ENCODE measurements at places on chromosomes 2 and 18. TPM values are rescaled to one million over a fixed set of nuclear protein-coding genes. Genes with fewer than 3 reads are reported as not detected.

The MYL1 gene
- total RNA-seq = 0.88 TPM

The UGT1A3 gene
- not detected for total RNA-seq

GRCh38 chr18:46293742-46294181, 189.6 kb downstream of the HAUS1 start:
- H3K27me3 ChIP-seq = no peaks in the 10 kb centered on the region
- H3K27ac ChIP-seq = no peak overlapping the region
- no peak overlapping the region for H3K4me3 ChIP-seq
- H3K4me1 ChIP-seq = no peaks in the 10 kb centered on the region
- DNase-seq = no peak

DNA sequence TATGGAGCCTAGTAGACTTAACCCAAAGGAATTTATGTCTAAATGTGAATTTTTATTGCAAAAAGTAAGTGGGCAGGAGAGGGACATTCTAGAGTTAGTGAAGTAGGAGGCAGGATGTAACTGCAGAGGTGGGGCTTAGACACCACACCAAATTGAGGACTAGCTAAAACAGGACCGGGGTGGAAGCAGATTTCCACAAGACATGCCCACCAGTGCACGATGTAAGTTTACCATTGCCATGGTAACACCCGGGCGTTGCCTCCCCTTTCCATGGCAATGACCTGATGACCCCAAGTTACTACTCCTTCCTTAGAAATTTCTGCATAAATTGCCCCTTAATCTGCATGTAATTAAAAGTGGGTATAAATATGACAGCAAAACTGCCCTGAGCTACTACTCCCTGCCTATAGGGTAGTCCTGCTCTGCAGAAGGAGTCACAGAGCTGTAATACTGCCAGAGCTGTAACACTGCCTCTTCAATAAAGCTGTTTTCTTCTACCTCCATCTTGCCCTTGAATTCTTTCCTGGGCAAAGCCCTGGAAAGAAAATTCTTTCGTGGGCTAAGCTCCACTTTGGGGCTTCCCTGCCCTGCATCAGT, 509.7 kb downstream of the ERBB4 start:
- no peaks in the 10 kb centered on the region for H3K4me1 ChIP-seq
- no peaks in the 10 kb centered on the region for H3K27me3 ChIP-seq
- no peak overlapping the region for H3K4me3 ChIP-seq
- no peaks in the 10 kb centered on the region for H3K36me3 ChIP-seq

DNA sequence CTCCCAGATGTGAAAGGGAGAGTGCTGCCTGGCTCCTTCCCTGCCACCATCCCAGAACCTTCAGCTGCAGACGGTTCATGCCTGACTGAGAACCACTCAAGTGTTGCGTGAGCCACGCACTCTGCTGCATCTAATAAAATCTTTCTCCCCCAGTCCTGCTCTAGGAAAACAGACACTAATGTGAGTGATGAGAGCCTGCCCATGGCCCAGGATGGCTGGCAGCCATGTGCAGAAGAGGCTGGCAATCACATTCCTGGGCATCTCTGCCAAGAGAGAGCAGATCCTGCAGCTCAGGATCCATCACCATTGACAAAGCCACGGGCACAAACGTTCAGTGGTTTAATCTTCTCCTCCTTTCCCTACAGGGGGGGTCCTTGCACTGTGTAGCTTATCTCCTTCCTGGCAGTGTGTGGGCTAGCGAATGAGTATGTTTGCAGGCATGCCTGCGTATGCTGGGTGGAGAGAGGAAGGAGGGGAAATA, 477.5 kb downstream of the SLC4A3 start:
- H3K36me3 ChIP-seq = no peaks in the 10 kb centered on the region
- no peak overlapping the region for H3K27ac ChIP-seq
- H3K4me3 ChIP-seq = no peak overlapping the region
- H3K4me1 ChIP-seq = no peaks in the 10 kb centered on the region

DNA sequence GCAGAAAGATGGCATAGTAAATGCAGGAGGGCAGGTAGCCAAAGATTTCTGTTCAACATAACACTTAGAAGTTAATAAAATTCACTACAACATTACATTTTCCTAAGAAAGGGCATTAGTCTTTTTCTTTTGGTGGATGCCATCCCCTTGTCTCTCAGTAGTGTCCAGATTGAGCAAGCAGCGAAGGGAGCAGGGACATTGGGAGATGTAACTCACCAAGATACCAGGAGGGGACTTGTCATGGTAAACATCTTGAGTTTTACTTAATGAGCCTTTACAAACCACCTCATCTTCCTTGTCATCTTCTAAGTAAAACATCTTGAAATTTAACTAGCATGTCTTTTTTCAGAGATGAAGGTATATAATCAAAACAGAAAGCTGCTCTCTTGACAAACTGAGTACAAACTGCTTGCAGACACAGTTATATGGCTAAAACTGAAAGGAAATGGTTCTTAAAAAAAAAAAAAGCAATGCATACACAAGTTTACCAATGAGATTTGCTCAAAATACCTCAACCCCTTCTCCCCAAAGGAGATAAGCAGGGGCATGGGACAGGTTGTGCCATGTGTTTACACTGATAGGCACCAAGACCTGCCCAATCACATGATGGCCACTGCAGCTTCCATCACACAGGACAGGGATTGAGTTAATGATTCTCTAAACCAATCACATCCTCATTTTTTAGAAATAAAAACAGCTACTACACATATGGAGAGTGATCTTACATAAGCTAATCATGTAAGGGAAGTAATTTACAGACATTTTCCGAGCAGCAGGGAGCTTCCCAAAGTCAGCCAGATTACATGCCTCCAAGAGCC, 30.3 kb downstream of the LPIN2 start:
- no peak overlapping the region for H3K4me3 ChIP-seq
- DNase-seq = no peak
- H3K4me1 ChIP-seq = peaks cover 11% of the 10 kb centered on the region

DNA sequence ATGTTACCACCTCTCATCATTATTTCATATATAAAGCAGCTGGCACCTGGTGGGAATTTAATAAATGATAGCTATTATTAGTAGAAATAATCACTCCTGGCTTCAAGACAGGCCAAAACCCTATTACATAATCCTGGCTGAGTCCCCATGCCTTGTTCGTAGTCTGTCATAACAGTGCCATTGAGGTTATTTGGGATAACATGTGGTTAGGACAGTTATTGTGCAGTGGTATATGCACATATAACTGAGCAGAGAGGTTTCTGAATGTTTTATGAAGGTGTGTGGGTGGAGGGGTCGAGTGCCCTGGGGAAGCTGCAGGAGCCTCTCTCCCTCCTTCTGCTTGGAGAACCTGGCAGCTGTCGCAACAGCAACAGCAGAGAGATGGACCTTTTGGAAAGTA, 162.4 kb upstream of the NABP1 start:
- H3K27ac ChIP-seq = no peak overlapping the region
- no peak overlapping the region for H3K4me3 ChIP-seq
- DNase-seq = no peak
- H3K27me3 ChIP-seq = no peaks in the 10 kb centered on the region
- no peaks in the 10 kb centered on the region for H3K4me1 ChIP-seq
- H3K36me3 ChIP-seq = no peaks in the 10 kb centered on the region

DNA sequence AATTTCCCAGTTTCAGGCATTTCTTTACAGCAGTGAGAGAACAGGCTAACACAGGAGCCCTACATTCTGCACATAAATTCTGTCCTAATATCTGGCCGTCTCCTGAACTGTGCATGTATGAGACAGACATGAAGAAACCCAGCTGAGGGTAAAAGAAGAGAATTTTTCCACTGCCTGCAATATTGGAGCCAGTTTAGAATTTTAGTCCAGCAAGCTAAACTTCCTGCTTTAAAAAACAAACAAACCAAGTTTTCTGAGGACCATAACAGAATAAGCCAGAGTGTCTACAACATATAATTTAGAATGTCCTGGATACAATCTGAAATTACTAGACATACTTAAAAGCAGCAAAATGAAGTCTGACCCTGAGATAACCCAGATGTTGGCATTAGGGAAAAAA, 215.1 kb upstream of the KLHL29 start:
- DNase-seq = no peak
- no peaks in the 10 kb centered on the region for H3K27me3 ChIP-seq
- no peaks in the 10 kb centered on the region for H3K36me3 ChIP-seq
- no peaks in the 10 kb centered on the region for H3K4me1 ChIP-seq

DNA sequence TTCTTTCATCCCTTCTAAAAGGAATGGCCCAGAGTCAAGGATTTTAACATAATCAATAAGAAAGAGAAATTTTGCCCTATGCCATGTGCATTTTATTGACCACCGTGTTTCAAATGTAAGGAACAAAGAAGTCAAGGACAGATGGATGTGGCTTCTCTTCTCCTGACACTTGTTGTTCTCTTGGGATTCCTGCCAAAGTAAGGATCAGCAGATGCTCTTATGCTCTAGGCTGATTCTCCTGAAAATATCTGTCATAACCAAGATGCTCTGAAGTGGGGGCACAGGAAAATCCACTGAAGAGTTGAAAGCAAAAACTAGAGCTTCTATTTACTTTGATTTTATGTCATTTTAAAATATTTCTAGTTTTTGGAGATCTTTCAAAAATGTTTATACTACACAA, 72.9 kb upstream of the SYT4 start:
- no peaks in the 10 kb centered on the region for H3K4me1 ChIP-seq
- no peak overlapping the region for H3K27ac ChIP-seq
- no peak for DNase-seq
- H3K27me3 ChIP-seq = no peaks in the 10 kb centered on the region
- no peak overlapping the region for H3K4me3 ChIP-seq

DNA sequence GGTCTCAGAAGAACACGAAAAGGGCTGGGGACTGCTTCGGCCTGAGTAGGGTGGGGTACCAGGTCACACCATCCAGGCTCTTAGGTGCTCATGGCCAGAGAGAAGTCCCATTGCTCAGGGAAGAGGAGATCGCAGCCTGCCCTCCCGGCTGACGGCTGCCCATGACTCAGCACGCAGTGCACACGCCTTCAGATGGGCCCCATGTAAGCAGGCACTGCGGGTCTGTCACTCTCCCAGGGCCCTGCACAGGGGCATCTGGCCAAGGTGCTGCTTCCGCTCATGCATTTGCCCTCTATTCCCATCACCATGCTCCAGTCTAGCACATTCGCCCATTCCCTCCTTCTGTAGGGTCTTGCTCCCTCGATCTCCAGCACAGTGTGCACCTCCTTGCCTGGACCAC, 34.7 kb downstream of the SFXN5 start:
- H3K27me3 ChIP-seq = no peaks in the 10 kb centered on the region
- H3K4me1 ChIP-seq = no peaks in the 10 kb centered on the region
- H3K4me3 ChIP-seq = no peak overlapping the region
- DNase-seq = no peak
- no peaks in the 10 kb centered on the region for H3K36me3 ChIP-seq

DNA sequence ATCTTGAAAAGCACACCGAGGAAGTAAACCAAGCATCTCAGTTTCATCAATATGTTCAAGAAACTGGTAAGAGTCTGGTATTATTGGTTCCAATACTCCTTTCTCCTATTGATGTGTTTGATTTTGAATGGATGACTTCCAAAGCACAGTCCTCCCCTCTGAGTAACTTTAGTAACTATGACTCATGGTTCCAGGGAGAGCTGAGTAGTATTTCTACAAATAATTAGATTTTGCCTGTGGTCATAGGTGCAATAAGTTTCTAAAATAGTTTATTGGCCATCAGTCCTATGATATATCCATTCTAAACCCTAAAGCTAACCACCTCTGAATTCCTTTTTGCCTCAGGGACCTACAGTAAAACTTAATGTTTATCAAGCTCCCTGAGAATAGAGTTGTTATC, 352.4 kb downstream of the XIRP2 start:
- no peaks in the 10 kb centered on the region for H3K27me3 ChIP-seq
- H3K36me3 ChIP-seq = no peaks in the 10 kb centered on the region
- no peak for DNase-seq
- H3K4me3 ChIP-seq = no peak overlapping the region
- H3K4me1 ChIP-seq = no peaks in the 10 kb centered on the region

DNA sequence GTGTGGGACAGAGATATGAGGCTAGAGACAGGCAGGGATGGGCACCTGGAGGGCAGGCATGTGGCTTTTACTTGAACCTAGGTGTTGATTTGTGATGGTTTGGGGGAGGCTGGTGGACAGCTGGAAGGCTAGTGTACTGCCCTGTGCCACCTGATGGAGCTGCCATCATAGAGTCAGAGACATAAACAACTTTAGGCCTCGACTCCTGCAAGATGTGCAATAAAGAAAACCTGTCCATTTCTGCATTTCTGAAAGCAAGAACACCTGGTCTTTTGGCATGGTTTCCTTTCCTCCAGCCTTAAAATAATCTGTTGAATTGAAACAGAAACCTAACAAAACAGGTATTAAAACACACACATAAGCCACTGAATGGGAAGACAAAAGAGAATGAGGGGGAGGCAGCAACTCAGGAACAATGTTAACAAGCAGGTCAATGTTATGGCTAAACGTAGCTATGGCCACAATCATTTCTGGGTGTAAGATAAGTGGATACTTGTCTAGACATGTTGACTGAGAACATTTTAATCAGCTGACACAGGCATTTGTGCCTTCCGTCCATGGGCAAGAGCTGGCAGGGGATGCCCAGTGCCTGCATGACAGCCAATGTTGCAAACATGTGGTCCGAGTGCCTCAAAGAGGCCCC, 87.8 kb downstream of the KCTD1 start:
- H3K27me3 ChIP-seq = no peaks in the 10 kb centered on the region
- H3K4me1 ChIP-seq = no peaks in the 10 kb centered on the region
- DNase-seq = no peak
- no peaks in the 10 kb centered on the region for H3K36me3 ChIP-seq
- no peak overlapping the region for H3K27ac ChIP-seq

GRCh38 chr2:241522477-241522876, 14.1 kb upstream of the STK25 start:
- H3K36me3 ChIP-seq = no peaks in the 10 kb centered on the region
- DNase-seq = no peak
- H3K27ac ChIP-seq = no peak overlapping the region
- H3K27me3 ChIP-seq = no peaks in the 10 kb centered on the region
- no peak overlapping the region for H3K4me3 ChIP-seq

GRCh38 chr2:160472839-160473251, 20.8 kb downstream of the RBMS1 start:
- H3K27me3 ChIP-seq = no peaks in the 10 kb centered on the region
- H3K36me3 ChIP-seq = no peaks in the 10 kb centered on the region
- no peak overlapping the region for H3K4me3 ChIP-seq
- peak overlapping the region; percentile 42 for H3K27ac ChIP-seq
- DNase-seq = no peak

GRCh38 chr2:173968551-173968950, 3.4 kb upstream of the SP3 start:
- no peaks in the 10 kb centered on the region for H3K36me3 ChIP-seq
- no peak overlapping the region for H3K4me3 ChIP-seq
- H3K27me3 ChIP-seq = no peaks in the 10 kb centered on the region
- no peaks in the 10 kb centered on the region for H3K4me1 ChIP-seq
